ENCODE measurements at places on chromosomes 6 and 20.

GRCh38 chr6:16181439-16182297 lies 52.8 kb downstream of the MYLIP start:
- DNase-seq, result no peak

- DNase-seq, result no peak
Observed at GRCh38 chr6:33124947-33125346, 49.2 kb downstream of the HLA-DPB1 start.

DNA sequence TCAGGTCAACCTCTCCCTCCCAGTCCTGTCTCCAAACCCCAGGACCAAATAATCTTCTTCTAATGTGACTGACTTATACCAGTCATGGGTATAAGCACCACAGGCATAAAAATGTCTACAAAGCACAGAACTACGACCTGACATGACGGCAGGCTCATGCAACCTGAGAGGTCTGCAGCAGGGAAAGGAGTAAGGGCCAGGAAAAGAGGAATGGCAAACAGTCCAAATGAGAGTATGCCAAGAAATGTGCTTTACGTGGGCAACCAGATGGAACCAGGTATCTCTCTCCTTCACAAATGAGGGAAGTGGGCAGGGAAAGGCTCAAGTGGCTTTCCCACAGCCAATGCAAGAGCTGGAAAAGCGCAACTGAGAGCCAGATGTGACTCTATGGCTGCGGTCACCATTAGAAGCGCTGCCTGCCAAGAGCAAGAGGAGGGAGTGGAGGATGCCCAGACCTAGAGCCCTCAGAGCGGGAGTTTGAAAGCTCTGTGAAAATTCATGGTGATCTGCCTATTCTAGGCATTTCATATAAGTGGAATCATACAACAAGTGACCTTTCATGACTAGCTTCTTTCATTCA lies 6.0 kb downstream of the APMAP start:
- DNase-seq, result no peak

- DNase-seq, result no peak
Observed at GRCh38 chr6:23591761-23592160, 534.3 kb upstream of the NRSN1 start.

DNA sequence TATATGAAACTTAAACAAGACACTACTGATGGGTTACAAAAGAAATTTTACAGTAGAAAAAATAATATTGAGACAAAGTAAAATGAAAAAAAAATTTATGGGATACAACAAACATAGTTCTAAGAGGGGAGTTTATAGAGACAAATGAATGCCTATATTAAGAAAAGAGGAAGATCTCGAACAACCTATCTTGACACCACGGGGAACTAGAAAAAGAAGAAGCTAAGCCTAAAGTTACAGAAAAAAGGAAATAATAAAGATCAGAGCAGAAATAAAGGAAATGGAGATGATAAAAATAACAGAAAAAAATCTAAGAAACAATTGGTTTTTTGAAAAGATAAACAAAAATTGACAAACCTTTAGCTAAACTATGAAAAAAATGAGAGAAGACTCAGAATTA lies 9.1 kb upstream of the ECHDC1 start:
- DNase-seq, result no peak

DNA sequence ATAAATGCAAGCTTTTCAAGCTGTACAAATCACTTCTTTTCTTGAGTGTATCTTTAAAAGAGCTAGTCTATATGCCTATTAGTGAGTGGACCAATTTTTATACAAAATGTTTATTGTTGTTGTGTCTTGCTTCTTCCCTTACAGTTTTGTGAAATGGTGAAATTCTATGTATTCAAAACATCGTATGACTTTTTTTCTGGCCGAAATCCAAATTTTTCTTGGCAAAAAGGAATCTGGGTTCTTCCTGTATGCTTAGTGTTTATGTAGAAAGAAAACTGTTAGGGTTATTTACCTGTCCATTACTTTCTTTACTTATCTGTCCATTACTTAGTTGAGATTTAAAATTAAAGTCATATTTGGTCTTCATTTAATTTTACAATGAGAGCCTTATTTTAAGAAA lies 153.9 kb downstream of the MMS22L start:
- no peak for DNase-seq

DNA sequence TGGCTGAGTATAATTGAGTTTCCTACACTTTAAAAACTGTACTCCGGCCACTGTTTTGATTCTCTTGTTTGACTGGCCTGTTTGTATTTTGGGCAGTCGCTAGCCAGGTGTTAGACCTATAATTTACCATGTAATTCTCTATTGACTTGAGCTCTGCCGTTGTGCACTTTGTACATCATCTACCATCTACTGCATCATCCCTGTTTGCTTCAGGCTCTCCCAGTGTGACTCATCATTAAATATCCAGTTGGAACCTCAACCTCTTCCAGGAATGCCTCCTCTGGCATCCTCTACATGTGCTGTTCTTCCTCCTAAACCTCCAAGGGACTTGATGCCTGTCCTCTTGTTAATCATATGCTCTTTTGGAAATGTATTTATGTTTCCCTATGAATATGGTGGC lies 72.3 kb downstream of the FARS2 start:
- DNase-seq, result no peak

DNA sequence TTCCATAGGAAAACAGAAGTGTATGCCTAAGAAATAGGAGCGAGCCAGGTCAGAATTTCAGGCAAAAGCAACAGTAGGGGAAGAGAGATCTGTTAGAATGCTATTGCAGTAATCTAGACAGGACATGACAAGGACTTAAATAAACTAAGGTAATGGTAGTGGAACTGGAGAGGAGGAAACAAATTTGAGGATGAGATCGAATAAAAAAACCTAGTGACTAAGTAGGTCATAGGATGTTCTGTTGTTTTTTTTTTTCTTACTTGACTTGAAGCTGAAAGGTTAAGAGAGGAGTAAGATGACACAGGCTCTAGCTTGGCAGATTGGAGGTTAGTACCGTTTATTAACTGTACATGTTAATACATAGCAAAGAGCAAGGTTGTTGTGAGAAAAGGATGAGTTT lies 28.6 kb downstream of the ORC3 start:
- DNase-seq, result no peak

GRCh38 chr6:40844246-40844645 lies 194.8 kb downstream of the UNC5CL start:
- DNase-seq, result no peak

GRCh38 chr6:74181471-74181870 lies 485.5 kb downstream of the CD109 start:
- DNase-seq, result no peak

DNA sequence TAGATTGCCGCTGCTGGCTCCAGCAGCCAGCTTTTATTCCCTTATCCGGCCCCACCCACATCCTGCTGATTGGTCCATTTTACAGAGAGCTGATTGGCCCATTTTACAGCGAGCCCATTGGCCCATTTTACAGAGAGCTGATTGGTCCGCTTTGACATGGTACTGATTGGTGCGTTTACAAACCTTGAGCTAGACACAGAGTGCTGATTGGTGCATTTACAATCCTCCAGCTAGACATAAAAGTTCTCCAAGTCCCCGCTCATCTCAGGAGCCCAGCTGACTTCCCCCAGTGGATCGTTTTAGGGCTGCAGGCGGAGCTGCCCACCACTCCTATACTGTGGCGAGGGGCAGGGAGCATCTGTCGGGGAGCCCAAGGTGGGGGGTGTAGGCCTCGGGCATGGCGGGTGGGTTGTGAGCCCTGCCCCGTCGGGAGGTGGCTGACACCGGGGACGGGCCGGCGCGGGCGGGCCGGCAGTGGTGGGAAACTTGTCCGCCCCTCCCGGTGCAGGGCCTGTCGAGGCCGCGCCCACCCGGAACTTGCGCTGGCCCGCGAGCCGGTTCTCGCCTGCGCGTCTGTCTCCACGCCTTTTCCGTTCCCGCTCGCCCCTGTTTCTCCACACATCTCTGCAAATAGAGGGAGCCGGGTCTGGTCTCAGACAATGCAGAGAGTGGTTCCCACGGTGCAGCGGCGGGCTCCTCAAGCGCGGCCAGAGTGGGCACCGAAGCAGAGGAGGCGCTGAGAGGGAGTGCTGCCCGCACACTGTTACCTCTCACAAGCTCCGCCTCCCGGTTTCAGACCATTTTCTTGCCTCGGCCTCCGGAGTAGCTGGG lies 86.1 kb upstream of the STMND1 start:
- DNase-seq, result no peak

DNA sequence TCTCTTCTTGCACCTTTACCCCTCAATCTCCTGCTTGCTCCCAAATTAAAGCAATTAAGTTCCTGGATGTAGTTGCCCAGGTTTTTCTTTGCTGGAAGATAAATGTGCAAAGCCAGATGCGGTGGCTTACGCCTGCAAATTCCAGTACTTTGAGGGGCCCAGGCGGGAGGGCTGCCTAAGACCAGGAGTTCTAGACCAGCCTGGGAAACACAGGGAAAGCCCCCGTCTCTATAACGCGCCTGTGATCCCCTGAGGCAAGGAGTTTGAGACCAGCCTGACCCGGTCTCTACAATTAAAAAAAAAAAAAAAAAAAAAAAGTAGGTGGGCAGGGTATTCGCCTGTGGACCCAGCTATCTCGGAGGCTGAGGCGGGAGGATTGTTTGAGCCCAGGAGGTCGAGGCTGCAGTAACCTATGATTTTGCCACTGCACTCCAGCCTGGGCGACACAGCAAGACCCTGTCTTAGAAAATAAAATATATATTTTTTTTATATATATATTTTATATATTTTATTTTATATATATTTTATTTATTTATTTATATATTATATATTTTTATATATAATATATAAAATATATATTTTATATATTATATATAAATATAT lies 461 bp upstream of the DCDC2 start:
- DNase-seq, result no peak

GRCh38 chr6:40986921-40987819 lies 51.9 kb downstream of the UNC5CL start:
- DNase-seq, result no peak

GRCh38 chr6:157840776-157841175 lies 17.7 kb downstream of the SNX9 start:
- DNase-seq, result no peak

GRCh38 chr6:158487495-158487894 lies 72.4 kb upstream of the TMEM181 start:
- DNase-seq, result no peak

DNA sequence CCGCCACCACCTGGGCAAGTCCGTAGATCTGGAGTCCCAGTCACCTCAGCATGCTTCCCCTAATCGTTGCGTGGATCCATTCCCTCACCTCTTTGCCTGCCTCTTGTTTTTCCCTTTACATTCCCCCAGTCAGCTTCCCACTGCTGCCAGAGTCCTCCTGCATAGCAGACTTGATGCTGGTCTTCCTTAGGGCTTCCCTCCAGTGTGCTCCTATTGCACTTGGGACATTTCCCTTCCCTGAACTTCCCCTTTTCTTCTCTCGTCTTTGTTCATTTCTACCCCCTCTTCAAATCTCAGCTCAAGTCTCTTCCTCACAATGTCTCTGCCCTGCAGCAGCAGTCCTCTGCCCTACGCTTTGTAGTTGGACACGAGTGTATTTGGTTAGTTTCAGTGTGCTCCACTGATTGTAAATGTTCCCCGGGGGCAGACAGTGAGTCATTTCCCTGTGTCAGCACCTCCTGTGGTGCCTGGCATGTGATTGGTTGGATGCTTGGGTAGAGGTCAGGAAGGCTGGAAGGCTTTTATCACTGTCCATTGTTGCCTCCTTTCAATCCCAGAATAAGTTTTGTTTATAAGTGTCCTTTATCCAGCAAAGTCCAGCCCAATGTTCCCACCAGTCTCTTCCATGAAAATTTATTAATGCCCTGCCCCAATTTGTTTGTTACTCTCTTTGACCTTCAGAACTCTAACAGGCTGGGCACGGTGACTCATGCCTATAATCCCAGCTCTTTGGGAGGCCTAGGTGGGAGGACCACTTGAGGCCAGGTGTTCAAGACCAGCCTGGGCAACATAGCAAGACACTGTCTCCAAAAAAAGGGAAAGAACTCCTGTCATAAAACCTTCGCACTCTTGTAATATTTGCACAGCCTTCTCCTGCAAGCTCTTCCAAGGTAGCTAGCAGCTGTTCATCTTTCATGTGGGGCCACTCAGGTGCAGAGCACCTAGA lies 38.3 kb downstream of the FAM120B start:
- no peak for DNase-seq

- DNase-seq, result no peak
Observed at GRCh38 chr6:41636833-41637193, 1.5 kb upstream of the MDFI start.

- no peak for DNase-seq
Observed at GRCh38 chr6:133749427-133749826, 139.5 kb upstream of the TCF21 start.

DNA sequence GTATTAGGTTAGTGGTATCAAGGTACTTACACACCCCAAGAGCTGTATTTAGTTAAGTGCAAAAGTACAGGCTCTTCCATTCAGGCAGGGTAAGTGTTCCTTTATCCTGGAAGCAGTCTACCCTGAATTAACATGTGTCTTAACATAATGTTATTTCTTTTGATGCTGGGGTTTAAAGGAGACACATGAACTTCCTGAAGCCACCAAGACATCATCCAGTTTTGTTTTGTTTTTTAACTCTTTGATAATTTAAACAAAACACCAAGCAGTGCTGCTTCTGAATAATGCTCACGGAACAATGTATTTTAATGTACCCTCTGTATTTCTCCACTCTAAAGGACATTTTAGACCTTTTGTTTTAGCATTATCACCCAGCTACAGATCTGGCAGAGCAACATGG lies 50.5 kb upstream of the PLCB4 start:
- no peak for DNase-seq

- DNase-seq, result no peak
Observed at GRCh38 chr6:157814883-157815282, 8.2 kb upstream of the SNX9 start.

- DNase-seq, result no peak
Observed at GRCh38 chr20:12180107-12180661, 262.5 kb downstream of the BTBD3 start.

GRCh38 chr20:4791121-4791520 lies 69.4 kb downstream of the PRND start:
- no peak for DNase-seq

GRCh38 chr6:141261016-141261671 lies 871.6 kb upstream of the GJE1 start:
- no peak for DNase-seq

DNA sequence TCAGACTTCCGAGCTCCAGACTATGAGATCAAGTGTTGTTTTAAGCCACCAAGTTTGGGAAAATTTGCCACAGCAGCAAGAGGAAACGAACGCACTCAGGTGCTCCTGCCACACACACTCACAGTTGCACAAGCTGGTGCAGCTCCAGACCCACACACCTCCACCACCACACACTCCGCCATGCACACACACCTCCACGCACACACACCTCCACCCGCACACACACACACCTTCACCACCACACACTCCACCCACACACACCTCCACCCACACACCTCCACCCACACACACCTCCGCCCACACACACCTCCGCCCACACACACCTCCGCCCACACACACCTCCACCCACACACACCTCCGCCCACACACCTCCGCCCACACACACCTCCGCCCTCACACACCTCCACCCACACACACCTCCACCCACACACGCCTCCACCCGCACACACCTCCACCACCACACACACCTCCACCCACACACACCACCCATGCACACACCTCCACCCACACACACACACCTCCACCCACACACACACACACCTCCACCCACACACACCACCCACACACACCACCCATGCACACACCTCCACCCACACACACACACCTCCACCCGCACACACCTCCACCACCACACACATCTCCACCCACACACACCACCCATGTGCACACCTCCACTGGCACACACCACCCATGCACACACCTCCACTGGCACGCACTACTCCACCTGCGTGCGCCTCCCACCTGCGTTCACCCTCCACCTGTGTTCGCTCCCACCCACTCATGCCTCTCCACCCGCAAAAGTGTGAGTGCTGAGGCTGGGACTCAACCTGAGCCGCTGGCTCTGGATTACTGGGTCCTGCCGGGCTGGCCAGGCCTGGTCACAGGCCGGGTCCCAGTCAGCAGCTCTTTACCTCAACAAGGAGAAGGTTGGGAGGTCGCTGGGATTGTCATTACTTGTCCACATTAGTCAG lies 175.6 kb downstream of the BMP7 start:
- DNase-seq, result no peak

All from GM10248 (cell line).